ENCODE measurements at places on chromosomes 2 and 18. TPM values are rescaled to one million over a fixed set of nuclear protein-coding genes. Genes with fewer than 3 reads are reported as not detected.

GRCh38 chr2:98757904-98758421 is 27.0 kb upstream of the MGAT4A start:
- H3K4me1 ChIP-seq: no peaks in the 10 kb centered on the region
- H3K36me3 ChIP-seq: no peaks in the 10 kb centered on the region

GRCh38 chr2:1546023-1546591 is 132.8 kb downstream of the TPO start:
- H3K27me3 ChIP-seq: no peaks in the 10 kb centered on the region
- no peaks in the 10 kb centered on the region for H3K36me3 ChIP-seq
- DNase-seq: peak; percentile 63
- no peak overlapping the region for H3K4me3 ChIP-seq
- peaks cover 19% of the 10 kb centered on the region for H3K4me1 ChIP-seq

DNA sequence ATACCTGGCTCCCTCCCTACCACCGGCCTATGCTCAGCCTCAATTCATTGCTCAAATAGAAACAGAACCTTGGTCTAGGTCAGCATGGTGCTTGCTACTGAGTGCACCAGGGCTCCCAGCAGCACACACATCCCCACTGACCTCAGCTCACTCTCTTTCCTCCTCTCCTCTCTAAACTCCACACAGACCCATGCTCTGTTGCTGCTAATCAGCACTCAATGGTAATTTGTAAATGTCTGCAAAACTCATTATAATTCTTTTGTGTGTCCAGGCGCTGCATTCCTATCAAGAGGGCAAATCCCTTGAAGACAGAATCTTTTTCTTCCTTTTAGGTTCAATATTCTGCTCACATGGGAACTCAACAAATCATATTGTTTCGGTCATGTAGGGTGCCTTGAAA is 382.2 kb downstream of the CLIP4 start:
- H3K4me3 ChIP-seq: no peak overlapping the region
- H3K27ac ChIP-seq: no peak overlapping the region
- H3K4me1 ChIP-seq: no peaks in the 10 kb centered on the region
- H3K36me3 ChIP-seq: no peaks in the 10 kb centered on the region
- H3K27me3 ChIP-seq: 0 out of 2 replicates have a peak, but pooled peaks cover 2% of the 10 kb centered on the region
- no peak for DNase-seq

DNA sequence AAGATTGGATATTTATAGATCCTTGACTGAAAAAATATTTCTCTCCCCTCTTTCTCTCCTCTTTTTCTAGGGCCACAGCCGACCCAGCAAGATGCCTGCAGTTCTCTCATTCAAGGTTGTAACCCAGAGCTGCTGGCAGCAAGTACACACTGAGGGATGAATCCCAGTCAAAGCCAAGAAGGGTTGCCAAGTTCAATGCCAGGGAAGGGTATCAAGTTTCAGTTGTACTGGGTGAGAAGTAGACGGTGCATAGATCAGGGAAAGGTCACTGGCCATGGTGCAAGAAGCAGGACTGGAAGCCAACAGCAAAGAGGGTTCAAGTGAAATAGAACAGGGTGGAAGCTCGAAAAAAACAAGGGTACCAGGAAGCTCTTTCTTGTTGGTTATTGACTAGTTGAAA is 170.2 kb downstream of the NRP2 start:
- H3K4me3 ChIP-seq: no peak overlapping the region
- H3K27me3 ChIP-seq: peaks cover 15% of the 10 kb centered on the region
- peaks cover 5% of the 10 kb centered on the region for H3K4me1 ChIP-seq

- no peak for DNase-seq
- peak overlapping the region; percentile 18 for H3K27ac ChIP-seq
- peaks cover 9% of the 10 kb centered on the region for H3K4me1 ChIP-seq
- no peaks in the 10 kb centered on the region for H3K27me3 ChIP-seq
- H3K4me3 ChIP-seq: no peak overlapping the region
- H3K36me3 ChIP-seq: no peaks in the 10 kb centered on the region
Observed at GRCh38 chr2:71832388-71832787, 315.3 kb downstream of the CYP26B1 start.

The CYTIP gene
- total RNA-seq: not detected

The C1QL2 gene
- not detected for total RNA-seq

The PARD6G gene
- total RNA-seq: 3.3 TPM

Measured in IMR-90 (cell line).